ENCODE measurements at places on chromosomes 12 and 14. TPM values are rescaled to one million over a fixed set of nuclear protein-coding genes. Genes with fewer than 3 reads are reported as not detected.

- no peaks in the 10 kb centered on the region for H3K27me3 ChIP-seq
- no peaks in the 10 kb centered on the region for H3K36me3 ChIP-seq
- no peak overlapping the region for H3K27ac ChIP-seq
- no peaks in the 10 kb centered on the region for H3K4me1 ChIP-seq
Measured at GRCh38 chr12:99170037-99170436, 477.5 kb upstream of the GARIN6 start.

HOXC6 gene
- 0.30 TPM for total RNA-seq

UBE2N gene
- total RNA-seq = 32.6 TPM

DNA sequence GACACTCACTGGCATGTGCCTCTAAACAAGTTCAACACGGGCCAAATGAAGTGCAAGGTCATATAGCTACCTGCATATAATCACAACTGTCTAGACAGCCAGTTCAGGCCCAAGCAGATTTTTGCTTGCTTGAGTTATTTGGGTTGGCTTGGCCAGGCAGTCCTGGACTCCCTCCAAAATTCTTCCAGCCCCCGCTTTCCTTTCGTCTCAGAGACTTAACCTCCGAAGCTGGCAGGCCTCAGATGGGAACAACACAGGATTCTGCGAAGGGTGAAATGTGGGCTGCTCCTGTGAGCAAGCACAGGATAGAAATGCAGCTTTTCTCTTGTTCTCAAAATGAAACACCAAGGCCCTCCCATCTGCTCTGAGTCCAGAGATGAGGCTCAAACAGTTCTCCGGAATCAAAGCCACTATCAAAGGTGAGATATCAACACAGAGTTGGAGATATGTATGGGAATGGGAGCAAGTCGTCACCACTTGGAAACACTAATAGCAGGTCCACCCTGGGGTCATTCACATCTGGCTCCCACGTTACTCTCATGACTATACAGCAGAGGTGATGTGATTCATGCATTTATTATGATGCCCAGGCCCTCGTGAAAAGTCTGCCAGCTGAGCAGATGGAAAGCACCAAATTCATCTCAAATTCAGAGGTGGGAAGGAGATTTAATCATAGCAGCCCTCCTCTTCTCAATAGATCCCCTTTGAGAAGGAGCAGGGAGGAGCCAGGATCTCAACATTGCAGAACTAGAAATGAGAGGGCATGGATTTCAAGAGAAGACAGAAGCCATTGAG is 389.8 kb downstream of the NUAK1 start:
- no peaks in the 10 kb centered on the region for H3K27me3 ChIP-seq
- no peak overlapping the region for H3K27ac ChIP-seq
- no peaks in the 10 kb centered on the region for H3K36me3 ChIP-seq
- H3K4me1 ChIP-seq = peaks cover 6% of the 10 kb centered on the region
- no peak for DNase-seq

LMO3 gene
- 5.0 TPM for total RNA-seq

DNA sequence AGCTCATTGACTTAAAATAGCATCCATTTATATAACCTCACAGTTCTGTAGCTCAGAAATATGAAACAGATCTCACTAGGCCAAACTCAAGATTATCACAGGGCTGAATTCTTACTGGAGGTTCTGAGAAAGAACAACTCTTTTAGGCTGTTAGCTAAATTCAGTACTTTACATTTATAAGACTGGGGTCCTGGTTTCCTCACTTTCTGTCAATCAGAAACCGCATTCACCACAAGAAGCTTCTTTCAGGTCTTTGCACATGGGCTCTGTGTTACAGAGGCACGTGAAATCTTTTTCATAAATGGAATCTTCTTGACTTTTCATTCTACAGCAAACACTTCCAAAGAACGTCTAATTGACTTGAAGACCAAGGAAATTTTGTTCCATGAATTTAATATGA is 876.3 kb upstream of the FOXG1 start:
- DNase-seq = no peak
- no peaks in the 10 kb centered on the region for H3K36me3 ChIP-seq
- H3K4me1 ChIP-seq = no peaks in the 10 kb centered on the region
- no peak overlapping the region for H3K4me3 ChIP-seq
- no peak overlapping the region for H3K27ac ChIP-seq

- no peaks in the 10 kb centered on the region for H3K27me3 ChIP-seq
- no peak overlapping the region for H3K27ac ChIP-seq
- no peaks in the 10 kb centered on the region for H3K36me3 ChIP-seq
- no peak overlapping the region for H3K4me3 ChIP-seq
Measured at GRCh38 chr14:34857689-34858449, 17.3 kb downstream of the BAZ1A start.

GRCh38 chr14:75497191-75497590 is 25.1 kb upstream of the BATF start:
- DNase-seq = no peak
- H3K36me3 ChIP-seq = no peaks in the 10 kb centered on the region
- no peaks in the 10 kb centered on the region for H3K4me1 ChIP-seq
- H3K27ac ChIP-seq = no peak overlapping the region
- no peaks in the 10 kb centered on the region for H3K27me3 ChIP-seq

DNA sequence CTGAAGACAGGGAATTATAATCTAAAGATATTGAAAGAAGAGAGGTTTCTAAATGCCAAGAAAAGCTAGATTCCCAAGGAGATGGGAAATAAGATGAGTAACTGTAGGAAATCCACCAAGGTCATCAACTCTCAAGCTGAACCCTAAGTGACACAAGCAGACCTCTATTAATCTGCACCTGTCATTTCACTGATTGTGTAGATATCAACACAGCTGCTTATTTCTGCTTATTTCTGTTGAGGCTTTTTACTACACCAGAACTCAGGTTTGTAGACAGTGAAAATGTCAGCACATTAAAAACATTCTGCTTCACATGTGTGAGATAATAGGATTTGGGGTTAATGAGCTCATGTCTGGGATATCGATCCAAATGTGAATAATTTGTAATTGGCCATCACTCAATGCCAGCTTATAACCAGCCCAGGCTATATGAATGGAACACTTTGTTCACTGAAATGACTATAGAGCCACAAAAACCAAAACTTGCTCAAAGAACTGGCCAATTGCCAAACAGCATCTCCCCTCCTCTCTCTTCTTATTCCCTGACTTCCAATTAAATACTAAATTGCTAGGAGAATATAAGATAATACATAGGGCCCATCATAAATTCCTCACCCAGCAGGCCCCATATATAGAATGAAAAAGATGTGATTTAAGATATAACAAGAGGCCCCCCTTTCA is 188.7 kb upstream of the ARID2 start:
- H3K36me3 ChIP-seq = no peaks in the 10 kb centered on the region
- H3K27ac ChIP-seq = no peak overlapping the region
- no peaks in the 10 kb centered on the region for H3K4me1 ChIP-seq
- H3K27me3 ChIP-seq = no peaks in the 10 kb centered on the region

GRCh38 chr14:23020143-23021128 is 10.5 kb upstream of the C14orf93 start:
- H3K27me3 ChIP-seq = no peaks in the 10 kb centered on the region
- H3K4me3 ChIP-seq = no peak overlapping the region
- no peaks in the 10 kb centered on the region for H3K4me1 ChIP-seq
- no peak overlapping the region for H3K27ac ChIP-seq
- DNase-seq = no peak

DNA sequence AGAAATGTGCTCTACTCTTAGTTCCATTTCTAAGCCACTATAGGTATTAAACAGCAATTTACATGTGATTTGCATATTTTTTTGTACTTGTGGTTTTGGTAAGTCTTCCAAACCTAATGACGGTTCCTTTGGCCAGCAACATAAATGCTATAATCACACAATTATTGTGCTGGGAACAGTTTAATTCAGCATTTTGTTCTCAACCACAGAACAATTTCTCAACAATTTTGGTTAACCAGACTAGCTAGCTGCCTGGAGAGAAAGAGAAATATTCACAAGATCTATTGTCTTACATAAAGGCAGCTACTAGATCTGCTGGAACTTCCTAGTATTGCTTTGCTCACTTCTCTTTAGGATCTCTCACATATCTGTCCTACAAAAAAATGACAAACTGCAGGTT is 265.3 kb downstream of the SOX5 start:
- no peaks in the 10 kb centered on the region for H3K27me3 ChIP-seq
- no peak overlapping the region for H3K4me3 ChIP-seq
- H3K4me1 ChIP-seq = no peaks in the 10 kb centered on the region

- no peak for DNase-seq
- no peak overlapping the region for H3K4me3 ChIP-seq
- peaks cover 5% of the 10 kb centered on the region for H3K36me3 ChIP-seq
- H3K4me1 ChIP-seq = no peaks in the 10 kb centered on the region
- no peak overlapping the region for H3K27ac ChIP-seq
Measured at GRCh38 chr14:90263748-90264449, 7.5 kb downstream of the PSMC1 start.

DNA sequence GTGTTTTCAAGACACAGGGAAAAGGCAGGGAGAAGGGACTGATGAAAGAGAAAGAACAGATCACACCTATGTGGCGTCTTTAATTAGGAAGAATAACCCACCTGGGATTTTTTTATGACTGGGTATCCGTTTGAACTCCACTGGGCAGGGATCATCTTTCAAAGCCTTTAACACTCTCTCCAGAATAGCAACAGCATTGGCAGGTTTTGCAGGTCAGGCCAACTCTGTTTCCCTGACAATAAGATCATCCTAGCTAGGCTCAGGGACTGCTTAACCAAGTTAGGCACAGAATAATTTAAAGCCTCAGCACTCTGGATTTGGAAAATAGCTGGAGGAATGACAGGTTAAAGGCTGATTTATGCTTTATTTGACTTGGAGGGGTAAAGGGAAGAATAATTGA is 117.6 kb downstream of the SUDS3 start:
- H3K4me1 ChIP-seq = no peaks in the 10 kb centered on the region
- H3K36me3 ChIP-seq = no peaks in the 10 kb centered on the region
- H3K27me3 ChIP-seq = no peaks in the 10 kb centered on the region
- no peak overlapping the region for H3K27ac ChIP-seq
- H3K4me3 ChIP-seq = no peak overlapping the region

- no peak for DNase-seq
- peaks cover 30% of the 10 kb centered on the region for H3K4me1 ChIP-seq
- H3K4me3 ChIP-seq = peak overlapping the region; percentile 98
- H3K36me3 ChIP-seq = no peaks in the 10 kb centered on the region
Measured at GRCh38 chr12:57845478-57846284, 848 bp downstream of the CTDSP2 start.

DNA sequence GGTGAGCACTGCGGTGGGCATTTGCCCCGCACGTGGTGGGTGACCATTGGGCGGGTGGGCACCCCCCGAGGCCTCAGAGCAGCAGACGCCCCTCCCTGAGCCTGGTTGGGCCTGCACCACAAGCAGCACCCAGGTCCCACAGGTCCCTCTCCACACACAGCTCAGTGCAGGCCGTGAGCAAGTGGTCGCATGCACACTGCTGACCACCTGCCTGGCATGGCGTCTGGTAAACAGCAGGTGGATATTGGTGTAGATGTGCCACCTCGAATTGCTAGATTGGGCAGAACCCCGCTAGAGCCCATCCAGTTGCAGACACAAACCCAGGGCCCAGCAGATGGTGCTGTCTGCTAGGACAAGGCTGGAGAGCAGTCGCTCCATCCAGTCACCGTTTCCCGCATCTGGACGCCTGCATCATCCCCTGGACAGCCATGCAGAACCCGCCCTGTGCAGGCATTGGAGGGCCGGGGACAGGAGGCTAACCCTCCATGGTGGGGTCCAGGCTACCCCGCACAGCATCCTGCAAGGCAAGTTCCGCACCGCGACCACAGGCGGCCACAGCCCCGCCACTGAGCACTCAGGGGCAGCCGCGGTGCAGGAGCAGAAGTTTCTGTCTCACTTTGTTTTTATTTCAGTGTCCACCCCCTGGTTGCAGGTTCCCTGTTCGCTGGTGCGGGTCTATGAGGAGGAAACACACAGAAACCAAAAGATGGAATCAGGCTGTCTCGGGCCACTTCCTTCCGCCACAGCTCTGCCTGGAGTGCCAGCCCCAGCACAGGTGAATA is 45.6 kb upstream of the RIMBP2 start:
- DNase-seq = no peak
- H3K4me1 ChIP-seq = no peaks in the 10 kb centered on the region
- H3K27ac ChIP-seq = no peak overlapping the region

GRCh38 chr14:76232800-76233199 is 81.1 kb downstream of the GPATCH2L start:
- no peak for DNase-seq
- no peak overlapping the region for H3K27ac ChIP-seq
- H3K27me3 ChIP-seq = no peaks in the 10 kb centered on the region
- H3K36me3 ChIP-seq = no peaks in the 10 kb centered on the region

DNA sequence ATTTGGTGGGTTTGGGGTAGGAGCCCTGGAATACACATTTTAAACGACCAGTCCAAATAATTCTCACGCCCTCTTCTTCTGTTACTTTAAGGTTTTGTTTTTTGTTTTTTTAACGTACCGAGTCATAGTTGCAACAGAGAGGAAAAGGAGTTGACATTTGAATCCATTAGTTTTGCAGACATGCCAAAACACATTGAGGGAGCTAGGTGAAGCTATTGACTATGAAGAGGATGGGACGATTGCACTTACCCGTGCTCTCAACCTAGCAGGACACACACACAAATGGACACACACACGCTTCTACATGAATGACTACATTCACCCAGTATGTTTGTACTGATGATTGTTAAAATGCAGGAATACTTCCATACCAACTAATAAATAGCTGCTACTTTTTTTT is 54.3 kb upstream of the CIT start:
- no peak for DNase-seq
- H3K4me3 ChIP-seq = no peak overlapping the region
- H3K4me1 ChIP-seq = no peaks in the 10 kb centered on the region
- H3K27ac ChIP-seq = no peak overlapping the region
- H3K27me3 ChIP-seq = no peaks in the 10 kb centered on the region

- no peak overlapping the region for H3K4me3 ChIP-seq
- H3K27me3 ChIP-seq = no peaks in the 10 kb centered on the region
- peak overlapping the region; percentile 76 for H3K27ac ChIP-seq
- no peak for DNase-seq
- H3K36me3 ChIP-seq = no peaks in the 10 kb centered on the region
Measured at GRCh38 chr12:2286461-2287131, 233.8 kb downstream of the CACNA1C start.

- H3K27ac ChIP-seq = peak overlapping the region; percentile 58
- peaks cover 16% of the 10 kb centered on the region for H3K4me1 ChIP-seq
- H3K36me3 ChIP-seq = peaks cover 13% of the 10 kb centered on the region
- no peak for DNase-seq
Measured at GRCh38 chr12:124359671-124360581, 65.0 kb downstream of the RFLNA start.

DNA sequence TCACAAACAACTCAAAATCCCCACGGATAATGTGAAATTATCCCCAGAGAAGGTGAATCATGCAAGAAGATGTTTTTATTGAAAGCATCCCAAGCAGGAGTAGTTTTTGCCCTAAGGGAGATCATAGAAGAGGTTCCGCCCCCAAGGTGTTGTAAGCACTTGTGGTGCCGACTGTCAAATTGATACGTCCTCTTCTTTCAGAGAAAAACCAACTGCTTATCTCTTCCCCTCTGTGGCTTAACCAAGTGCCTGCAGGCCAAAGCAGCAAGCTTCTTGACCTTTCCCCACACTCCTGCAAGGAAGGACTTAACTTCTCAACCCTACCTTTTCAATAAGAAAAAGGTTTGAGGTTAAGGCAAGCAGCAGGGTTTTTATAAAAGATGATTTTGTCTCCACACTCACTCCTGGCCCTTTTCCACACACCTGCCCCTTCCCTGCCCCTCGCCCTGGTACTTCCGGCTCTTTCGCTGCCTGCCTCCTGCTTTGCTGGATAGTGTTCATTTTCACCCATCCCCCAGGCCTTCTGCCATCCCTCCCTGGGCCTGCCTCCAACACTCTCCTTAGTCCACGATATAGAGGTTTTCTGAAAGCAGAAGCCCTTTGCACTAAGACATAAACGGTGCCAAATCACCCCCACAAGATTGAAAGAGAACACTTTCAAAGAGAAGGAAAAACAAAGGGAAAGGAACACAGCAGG is 114.5 kb downstream of the EGLN3 start:
- H3K27me3 ChIP-seq = no peaks in the 10 kb centered on the region
- no peak overlapping the region for H3K27ac ChIP-seq
- no peak for DNase-seq
- no peak overlapping the region for H3K4me3 ChIP-seq
- peaks cover 6% of the 10 kb centered on the region for H3K4me1 ChIP-seq

TPH2 gene
- total RNA-seq = not detected

All from esophagus squamous epithelium (tissue), 5 donors.